Activated CD8-positive, alpha-beta memory T cell treated with anti-CD3 and anti-CD28 coated beads, Interleukin-2, amount 10 ng/mL, durations not matched to agents 7 days and 5 days (primary cell): ENCODE measurements at places on chromosomes 2 and 18.

- DNase-seq = no peak
Measured at GRCh38 chr2:111624411-111625156, 259.4 kb downstream of the ANAPC1 start.

DNA sequence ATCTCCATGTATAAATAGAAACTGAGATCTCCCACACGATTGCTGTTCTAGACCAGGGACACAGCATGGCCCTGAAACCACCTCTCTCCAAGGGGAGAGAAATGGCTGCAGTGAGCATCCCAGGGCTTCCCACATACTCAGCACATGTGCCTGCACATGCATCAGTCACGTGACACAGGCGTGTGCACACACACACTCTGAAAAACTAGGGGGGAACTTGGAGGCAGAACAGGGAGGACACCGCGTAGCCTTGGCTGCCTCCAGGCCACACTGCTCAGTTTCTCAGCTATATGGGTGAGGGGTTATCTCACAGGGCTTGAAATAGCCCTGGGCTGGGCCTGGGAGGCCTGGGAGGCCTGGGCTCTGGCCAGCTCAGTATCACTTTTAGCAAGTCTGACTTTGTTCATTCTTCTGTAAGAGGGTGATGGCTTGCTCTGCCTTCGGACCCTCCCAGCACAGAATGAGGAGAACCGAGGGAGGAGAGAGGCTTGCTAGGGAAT is 66.9 kb downstream of the EMX1 start:
- DNase-seq = no peak

- DNase-seq = no peak
Measured at GRCh38 chr2:13334545-13334944, 617.8 kb downstream of the TRIB2 start.

DNA sequence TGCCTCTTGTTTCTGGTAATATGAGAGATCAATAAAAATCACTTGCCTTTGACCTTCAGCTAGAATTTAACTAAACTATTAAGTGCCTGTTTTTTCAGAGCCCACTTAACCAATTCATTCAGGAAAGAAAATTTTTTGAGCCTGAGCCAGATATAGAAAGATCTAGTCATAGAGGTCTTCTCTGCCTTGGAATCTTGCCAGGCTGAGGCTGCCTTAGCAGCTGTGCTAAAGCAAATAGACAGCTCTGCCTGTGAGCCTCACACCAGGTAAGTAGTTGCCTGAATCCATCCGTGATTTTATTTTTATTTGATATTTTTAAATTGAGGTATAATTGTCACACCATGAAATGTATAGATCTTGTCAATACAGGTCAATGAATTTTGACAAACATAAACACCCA is 27.4 kb downstream of the EVX2 start:
- no peak for DNase-seq
